ENCODE measurements at places on chromosomes 6 and 20.

DNA sequence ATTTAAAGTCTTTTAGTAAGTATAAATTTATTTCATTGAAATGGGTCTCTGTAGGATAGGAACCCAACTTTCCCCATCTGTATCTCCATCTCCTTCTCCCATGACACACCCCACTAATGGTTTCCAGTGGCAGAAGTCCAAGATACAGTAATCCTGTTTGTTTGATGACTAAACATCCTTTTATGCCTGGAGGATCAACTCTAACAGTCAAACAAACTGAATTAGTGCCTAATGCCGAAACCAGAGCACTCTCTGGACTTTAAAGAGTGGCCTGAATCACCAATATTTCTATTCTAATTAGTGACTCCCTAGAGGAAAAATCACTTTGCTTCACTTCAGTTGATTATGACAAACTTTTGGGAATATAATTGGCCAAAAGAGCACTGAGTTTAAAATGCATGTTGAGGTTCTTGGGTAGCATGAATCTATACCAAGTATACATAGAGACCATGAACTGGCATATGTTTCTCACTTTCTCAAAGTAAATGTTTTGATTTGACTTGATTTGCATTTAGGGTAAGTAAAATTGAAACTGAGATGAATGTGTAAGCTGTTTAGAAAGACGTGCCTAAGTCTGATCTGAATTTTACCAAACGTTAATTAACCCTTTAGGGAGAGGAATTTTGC, 776.4 kb upstream of the NRSN1 start:
- no peak for DNase-seq

- DNase-seq = no peak
Observed at GRCh38 chr6:20712011-20712410, 177.8 kb downstream of the CDKAL1 start.

- no peak for DNase-seq
Observed at GRCh38 chr20:58571693-58572427, 56.7 kb upstream of the APCDD1L start.

GRCh38 chr6:89910902-89911240, 16.6 kb downstream of the GJA10 start:
- DNase-seq = no peak
